ENCODE measurements at places on chromosomes 12 and 14. TPM values are rescaled to one million over a fixed set of nuclear protein-coding genes. Genes with fewer than 3 reads are reported as not detected.

- DNase-seq = no peak
Observed at GRCh38 chr12:131597333-131597732, 113.6 kb upstream of the SFSWAP start.

DNA sequence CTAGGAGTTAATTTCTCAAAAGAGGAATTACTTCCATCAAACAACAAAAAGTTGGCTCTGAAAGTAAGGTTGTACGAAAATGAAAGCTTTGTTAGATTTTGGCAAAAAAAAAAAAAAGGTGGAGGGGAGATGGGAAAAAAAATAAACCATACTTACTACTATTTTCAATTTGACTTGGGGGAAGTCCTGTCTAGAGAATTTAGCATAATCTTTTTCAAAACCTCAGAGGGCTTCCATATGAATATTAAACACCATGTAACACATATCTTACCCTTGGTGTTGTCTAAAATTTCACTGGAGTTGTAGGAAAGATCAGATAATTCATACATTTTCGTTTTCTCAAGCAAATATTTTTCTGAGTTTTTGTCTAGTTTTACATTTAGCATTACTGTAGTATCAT lies 17.5 kb downstream of the GRIP1 start:
- no peak for DNase-seq

DNA sequence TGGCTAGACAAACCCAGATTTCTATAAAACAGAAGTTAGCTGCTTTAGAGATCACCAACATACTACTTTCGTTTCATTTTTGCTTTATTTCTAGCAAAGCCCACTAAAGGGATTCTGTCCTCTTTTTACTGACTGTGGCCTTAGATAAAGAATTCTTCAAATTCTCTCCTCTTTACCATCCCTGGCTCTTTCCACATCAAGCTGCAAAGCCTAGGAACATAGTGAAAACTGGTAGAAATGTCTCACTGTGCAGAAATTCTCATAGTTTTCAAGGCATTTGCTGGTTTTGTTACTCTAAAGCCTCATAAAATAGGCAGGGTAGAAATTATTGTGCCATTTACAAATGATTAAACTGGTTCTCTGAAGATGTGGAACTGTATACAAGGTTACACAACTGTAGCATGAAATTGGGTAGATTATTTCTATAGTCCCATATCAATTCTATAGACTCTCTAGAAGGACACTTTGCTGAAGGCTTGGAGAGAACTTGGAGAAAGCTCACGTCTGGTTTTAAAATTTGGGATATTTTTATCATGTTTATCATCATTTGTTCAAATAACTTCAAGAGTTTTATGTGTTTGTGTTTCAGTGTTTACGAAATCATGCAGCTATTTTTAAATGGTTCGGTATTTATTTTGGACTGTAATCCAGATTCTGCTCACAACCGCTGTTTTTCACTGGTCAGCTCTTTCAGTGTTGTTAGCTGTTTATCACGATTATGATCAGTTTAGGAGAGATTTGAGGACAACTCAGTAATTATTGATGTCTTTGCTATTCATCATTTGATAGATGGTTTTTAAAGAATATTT lies 36.7 kb upstream of the CSRP2 start:
- DNase-seq = no peak

- DNase-seq = no peak
Observed at GRCh38 chr12:49948866-49949845, 1.4 kb upstream of the AQP2 start.

GRCh38 chr12:9908350-9908749 lies 23.8 kb downstream of the CLEC2A start:
- no peak for DNase-seq

- no peak for DNase-seq
Observed at GRCh38 chr14:34376649-34377267, 85.3 kb downstream of the SPTSSA start.

The SERPINA1 gene
- 8.8 TPM for total RNA-seq

Data from right atrium auricular region (tissue), 2 donors.